Pulmonary artery endothelial cell (primary cell): ENCODE measurements at places on chromosomes 6 and 20. TPM values are rescaled to one million over a fixed set of nuclear protein-coding genes. Genes with fewer than 3 reads are reported as not detected.

Gene PKHD1
- not detected in 2 replicates for total RNA-seq

Gene CRISP2
- total RNA-seq: not detected in 2 replicates

Gene MYLK4
- 0.49 and 0.66 TPM in 2 replicates for total RNA-seq

Gene AGER
- total RNA-seq: 0.26 and 0.53 TPM in 2 replicates

Gene DLK2
- total RNA-seq: 0.13 and 0.25 TPM in 2 replicates

Gene INSM1
- not detected in 2 replicates for total RNA-seq

DNA sequence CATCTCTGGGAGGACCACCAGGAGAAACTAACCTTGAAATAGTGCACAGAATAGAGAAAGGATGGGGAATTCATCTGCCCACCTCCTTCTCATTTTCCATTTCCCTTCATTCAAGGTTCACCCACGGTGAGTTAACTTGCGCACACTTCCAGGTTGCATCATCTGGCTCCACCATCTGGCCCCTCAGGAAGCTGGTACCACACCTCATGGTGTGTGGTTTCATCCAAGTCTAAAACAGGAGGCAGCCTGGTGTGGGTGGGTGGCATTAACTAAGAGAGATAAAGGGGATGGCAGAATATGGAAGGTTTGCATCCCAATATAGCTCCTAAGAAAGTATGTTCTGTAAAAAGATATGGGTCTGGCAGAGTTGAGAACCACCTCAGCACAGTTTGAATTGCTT, 3.8 kb downstream of the ZNF334 start:
- DNase-seq: no peak

GRCh38 chr20:59818911-59819310, 114.5 kb downstream of the SYCP2 start:
- no peak for DNase-seq

DNA sequence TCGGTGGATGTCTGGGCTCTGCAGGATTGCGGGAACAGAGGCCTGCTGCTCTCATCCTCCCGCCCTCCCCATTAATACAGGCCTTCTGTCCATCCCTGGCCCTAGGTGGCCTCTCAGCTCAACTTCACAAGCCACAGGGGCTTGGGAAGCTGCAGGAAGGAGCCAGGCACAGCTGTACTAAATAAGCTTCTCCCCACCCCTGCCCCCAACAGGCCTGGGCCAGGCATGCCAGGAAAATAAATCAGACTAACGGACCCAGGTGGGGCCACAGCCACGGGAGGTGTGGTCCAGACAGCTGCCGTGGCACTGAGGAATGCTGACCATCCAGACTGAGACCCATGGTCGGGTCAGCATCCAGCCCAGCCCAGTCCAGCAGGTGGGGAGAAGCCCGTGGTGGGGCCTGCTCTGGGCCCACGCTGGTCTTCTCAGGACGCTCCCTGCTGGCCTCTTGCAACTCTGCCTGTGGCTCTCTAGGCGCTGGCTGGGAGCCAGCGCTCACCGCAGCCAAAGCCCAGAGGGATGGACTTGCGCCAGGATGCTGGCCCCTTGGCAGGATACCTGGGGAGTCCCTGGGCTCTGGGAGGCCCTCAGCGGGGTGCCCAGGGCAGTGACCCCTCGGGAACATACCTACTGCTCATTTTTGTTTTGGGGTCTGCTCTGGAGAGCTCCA, 8.6 kb upstream of the YTHDF1 start:
- DNase-seq: no peak

DNA sequence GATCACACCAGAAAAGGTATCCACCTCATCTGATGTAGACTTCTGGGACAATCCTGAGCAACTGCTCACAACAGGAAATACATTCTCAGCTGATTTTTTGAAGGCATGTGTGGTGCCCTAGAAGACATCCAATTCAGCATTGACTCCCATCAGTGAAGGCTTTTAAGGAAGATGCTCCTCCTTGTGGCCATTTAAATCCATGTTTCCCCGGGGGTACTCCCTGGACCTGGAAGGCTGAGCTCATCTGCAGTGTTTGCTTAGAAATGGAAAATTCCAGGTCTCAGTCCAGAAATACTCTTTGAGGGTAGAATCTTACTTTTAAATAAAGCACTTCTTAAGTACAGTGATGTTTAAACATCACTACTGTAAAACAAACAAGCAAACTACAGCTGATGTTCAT, 195.5 kb upstream of the PDE10A start:
- DNase-seq: no peak

- no peak for DNase-seq
Observed at GRCh38 chr6:3377536-3378397, 79.1 kb downstream of the SLC22A23 start.

GRCh38 chr6:136171231-136171630, 78.9 kb downstream of the MTFR2 start:
- DNase-seq: no peak

GRCh38 chr20:35695245-35695749, 3.9 kb downstream of the NFS1 start:
- DNase-seq: no peak

DNA sequence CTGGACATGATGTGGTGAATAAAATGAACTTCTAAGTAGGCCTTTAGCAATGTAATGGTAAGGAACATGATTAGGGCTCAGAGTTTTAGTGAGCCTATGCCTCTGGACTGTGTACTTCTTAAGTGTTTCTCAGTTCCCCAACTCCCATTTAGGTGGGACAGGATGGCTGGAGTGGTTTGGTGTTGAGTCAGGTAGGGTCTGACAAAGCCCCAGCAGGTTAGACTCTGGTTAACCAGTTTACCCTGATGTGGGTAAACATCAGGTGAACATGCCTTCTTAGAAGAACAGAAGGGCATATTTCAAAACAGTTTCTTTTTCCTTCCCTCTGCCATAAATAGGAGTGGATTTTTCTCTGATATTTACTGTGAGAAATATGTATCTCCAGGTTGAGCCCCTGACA, 1548.7 kb downstream of the GRIK2 start:
- no peak for DNase-seq

- DNase-seq: peak; percentile 63
Observed at GRCh38 chr6:149235130-149235561, 82.4 kb upstream of the TAB2 start.

- DNase-seq: no peak
Observed at GRCh38 chr20:46720776-46721425, 11.5 kb downstream of the SLC2A10 start.

DNA sequence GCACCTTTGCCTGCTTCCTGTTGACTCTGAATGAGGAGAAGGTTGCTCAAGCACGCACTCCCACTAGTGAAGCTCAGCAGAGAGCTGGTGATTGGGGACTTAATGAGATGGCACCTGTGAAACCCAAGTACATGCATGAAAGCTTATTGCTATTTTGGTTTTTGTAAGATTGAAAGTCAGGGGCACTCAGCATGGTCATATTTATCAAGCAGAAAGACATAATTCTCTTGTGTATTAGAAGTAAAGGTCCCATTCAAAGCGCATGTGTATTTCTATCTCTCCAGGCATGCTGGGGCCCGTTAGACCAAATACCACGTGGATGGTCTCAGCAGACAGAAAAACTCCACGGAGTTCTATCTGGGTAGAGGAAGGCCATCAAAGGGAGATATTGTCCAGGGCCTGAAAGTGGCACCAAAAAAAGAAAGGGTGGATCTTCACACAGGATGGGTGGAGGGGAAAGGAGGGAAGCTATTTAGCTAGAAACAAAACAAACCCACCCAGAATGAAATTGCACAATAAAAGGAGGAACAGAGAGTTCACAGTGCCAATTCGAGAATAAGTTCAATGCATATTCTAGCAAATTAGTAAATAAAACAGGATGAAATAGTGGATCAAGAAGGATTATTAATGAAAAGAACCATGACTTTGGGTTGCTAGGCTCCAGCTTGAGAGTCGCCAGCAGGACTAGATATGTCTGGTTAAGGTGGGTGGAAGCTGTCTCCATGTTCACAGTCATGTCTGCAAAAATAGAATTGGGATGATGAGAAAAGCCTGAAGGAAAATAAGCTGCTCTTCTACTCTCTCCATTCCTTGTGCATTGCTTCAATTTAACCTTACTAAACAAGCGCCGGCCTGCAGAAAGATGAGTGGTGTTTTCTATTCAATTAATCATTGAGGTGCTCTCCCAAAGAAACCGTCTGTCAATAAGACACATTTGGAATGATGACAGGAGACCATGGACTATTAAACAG, 224.9 kb upstream of the DTNBP1 start:
- no peak for DNase-seq

DNA sequence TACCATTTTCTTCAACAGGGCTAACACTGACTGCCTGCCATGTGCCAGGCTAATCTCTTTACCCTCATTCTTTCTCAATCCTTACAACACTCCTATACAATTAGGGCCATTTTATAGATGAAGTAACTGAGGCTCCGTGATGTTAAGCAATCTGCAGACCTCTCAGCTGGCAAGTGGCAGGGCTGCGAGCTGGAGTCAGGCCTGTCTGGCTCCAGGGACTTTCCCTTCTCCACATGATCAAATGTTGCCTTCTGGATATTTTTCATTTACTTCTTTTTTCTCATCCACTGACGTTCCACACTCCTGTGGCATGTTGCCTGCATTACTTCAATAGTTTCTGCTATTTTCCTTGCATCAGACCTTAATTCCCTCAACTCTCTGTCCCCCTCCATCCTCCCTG, 55.2 kb upstream of the TAGAP start:
- no peak for DNase-seq

GRCh38 chr6:49531774-49532569, 18.5 kb upstream of the C6orf141 start:
- DNase-seq: peak; percentile 35
